ENCODE measurements at places on chromosomes 2 and 18.

DNA sequence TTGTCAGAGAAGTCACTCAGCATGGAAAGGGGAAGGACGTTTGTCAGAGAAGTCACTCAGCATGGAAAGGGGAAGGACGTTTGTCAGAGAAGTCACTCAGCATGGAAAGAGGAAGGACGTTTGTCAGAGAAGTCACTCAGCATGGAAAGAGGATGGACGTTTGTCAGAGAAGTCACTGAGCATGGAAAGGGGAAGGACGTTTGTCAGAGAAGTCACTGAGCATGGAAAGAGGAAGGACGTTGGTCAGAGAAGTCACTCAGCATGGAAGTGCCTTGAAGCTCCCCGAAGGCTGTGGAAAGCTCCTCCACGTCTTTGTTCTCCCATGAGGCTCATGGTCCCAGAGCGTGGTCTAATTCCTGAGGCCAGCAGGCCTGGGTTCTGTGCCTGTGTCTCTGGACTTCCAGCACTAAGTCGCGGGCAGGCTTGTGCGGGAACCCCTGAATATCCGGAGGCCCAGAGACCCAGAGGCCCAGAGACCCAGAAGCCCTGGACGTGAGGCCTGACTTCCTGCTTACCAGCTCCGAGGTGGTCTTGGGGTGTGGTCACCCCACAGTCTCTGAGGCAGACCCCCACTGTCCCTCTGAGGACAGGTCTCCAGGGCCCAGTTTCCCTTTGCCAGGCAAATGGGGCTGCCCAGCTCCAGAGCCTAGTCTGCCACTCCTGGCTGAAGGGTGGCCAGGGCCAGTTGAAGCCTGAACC, 70.4 kb upstream of the TWIST2 start:
- no peak for DNase-seq

- DNase-seq, result no peak
Measured at GRCh38 chr2:80022018-80022417, 282.5 kb downstream of the LRRTM1 start.

DNA sequence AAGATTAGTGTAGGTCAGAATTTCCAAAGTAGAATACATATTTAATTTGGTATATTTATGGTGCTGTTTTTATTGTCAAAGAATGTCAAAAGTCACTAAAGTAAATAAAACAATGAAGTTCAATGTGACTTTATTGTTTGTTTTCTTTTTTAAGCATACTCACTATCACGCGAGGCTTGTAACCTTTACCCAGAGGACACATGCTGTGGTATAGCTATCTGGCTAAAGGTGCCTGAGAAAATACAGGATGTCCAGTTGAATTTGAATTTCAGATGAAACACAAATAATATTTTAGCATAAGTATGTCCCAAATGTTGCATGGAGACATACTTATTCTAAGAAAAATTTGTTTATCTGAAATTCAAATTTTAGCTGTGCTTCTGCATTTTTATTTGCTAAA, 103.3 kb upstream of the KLF7 start:
- no peak for DNase-seq

DNA sequence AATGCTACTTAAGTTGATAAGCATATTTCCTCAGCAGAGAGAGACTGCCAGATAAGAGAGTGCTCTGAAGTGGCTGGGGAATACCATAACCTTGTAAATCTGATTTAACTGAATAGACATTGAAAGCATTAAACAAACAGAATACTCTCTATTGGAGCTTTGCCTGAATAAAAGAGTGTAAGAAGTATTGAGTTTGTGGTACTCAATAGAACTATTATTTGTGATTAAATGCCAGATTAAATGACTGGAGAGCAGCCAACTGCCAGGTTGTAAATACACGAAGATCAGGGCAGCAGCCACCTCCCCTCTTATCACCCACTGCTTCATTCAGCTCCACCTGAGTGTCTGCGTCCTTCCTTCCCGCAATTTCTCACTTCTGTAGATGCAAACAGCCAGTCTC, 373.6 kb downstream of the DCDC2C start:
- no peak for DNase-seq

DNA sequence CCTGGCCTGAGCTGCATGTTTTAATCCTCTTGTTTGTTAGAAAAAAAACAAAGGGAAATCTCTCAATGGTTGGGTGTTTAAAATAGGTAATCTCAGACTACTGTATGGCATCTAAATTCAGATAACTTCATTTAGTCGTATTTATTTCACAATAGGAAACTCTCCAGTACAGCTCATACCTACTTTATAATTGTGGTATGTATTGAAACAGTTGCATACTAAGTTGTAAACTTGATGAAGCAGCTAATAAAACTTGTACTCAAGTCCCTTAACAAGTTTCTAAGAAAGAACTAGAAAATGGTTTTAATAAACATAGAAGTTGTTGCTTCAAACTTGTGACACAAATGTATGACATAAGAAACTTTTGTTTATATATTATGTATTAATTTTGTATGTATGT, 334.5 kb downstream of the PTPRM start:
- no peak for DNase-seq

- DNase-seq, result peak; percentile 66
Measured at GRCh38 chr2:170812710-170813600, 3.7 kb upstream of the GAD1 start.

DNA sequence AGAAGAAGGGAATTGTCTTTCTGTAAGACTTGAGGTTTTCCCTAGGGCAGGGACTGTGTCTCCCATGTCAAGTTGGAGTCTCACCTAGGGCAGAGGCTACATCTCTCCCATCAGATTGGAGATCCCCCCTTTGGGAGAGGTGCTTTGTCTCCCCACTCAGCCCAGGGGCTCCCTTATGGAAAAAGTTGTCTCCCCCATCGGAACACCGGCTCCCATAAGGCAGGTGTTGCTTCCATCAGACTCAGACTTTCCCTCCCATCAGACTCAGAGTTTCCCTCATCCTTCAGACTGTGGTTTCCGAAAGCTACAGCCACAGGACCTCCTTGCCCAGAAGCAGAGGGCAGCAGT, 5.8 kb downstream of the ANKRD53 start:
- DNase-seq, result no peak

- no peak for DNase-seq
Measured at GRCh38 chr2:240650254-240650965, 25.1 kb downstream of the GPR35 start.

DNA sequence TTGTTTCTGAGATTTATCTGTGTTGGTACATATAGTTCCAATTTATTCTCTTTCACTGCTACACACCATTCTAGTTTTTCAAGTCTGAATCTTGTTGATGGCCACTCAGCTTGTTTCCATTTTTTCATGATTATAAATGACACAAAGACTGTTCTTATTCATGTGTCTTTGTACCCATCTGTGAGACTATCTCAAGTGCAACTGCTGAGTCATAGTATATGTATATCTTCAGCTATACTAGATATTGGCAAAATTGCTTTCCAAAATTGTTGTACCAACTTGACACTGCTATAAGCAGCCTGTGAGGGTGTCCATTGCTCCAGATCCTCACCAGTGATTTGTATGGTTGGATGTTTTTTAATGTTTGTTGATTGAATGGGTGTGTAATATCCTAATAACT, 37.2 kb upstream of the RTN4 start:
- DNase-seq, result peak; percentile 24
